Activated naive CD4-positive, alpha-beta T cell (primary cell): ENCODE measurements at places on chromosomes 6 and 20.
A peak's percentile ranks its signal among the peaks of the same experiment; 100 is the strongest.

DNA sequence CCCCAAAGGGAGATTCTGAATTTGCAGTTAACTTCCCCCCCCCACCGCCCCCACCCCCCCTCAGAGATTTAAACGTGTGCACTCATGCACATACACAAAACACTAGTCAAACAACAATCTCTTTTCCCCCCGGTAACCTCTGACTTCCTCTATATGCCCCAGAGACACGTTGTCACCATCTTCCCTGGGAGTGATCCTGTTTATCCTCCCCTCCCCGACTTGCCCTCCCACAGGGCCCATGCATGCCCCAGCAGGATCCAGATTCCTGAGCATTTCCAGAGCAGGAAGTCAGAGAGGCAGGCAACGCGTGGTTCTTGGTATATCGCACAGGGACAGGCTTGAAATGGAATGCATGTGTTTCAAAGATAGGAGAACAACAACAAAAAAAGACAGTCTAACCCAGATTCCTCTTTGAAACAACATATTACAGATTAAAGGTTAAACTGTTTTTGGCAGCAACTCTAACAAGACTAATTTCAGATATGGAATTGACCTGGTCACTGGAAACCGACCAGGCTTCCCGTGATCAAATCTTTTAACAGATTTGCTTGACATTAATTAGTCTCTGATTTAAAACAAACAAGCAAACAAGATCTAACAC is 1.3 kb downstream of the BLCAP start:
- no peak for DNase-seq

DNA sequence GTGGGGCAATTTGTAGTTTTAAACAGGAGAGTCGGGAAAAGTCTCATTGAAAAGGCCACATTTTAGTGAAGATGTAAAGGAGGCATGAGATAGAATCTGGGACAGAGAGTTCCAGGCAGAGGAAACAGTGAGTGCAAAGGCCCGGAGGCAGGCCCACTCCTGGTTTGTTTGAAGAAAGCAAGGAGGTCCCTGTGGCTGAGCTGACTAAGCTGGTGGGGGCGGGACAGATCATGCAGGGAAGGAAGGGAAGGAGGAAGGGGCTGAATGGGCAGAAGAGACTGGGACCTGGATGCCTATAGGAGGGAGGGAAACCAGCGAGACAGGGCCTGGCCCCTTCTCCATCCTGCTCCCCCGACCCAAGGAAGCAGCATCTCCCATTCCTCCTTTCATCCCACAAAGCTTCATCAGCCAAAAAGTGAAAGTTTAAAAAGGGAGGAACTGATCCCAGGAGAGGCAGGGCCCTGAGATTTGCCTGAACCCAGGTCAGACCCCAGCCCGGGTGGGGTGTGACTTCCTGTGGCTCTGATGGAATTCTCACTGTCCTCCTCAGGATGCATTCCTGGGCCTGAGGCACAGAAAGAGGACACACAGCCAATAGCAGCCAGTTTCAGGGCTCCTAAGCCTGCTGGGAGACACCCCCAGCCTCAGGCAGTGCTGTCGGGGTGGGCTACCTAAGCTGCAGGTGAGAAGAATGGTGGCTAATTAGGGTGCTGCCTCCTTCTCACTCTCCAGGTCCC is 54.2 kb upstream of the SIRPA start:
- DNase-seq: no peak

DNA sequence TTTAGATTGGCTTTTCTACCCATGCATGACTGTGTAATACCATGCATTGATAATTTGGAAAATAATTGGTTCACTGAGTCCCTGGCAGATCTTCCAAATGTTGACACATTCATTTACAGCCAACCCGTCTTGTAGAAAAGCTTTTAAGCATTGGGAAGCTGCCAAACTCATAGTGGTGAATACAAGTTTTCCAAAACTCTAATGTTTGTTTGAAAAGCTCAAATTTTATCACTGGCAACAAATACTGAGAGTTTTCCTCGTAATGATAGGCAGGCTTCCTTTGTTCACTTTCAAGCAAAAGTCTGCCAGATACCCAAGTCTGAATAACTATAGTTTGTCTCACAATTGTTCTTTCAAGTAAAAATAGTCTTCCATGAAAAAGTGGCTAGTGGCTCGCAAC is 143.0 kb downstream of the FIG4 start:
- DNase-seq: no peak

GRCh38 chr6:89281779-89282246 is 33.3 kb downstream of the GABRR2 start:
- DNase-seq: no peak

- DNase-seq: no peak
These were observed 78.5 kb upstream of the HDAC2 start for GRCh38 chr6:114049367-114049966.

- DNase-seq: no peak
These were observed 39.9 kb downstream of the TMEM242 start for GRCh38 chr6:157283330-157283898.

DNA sequence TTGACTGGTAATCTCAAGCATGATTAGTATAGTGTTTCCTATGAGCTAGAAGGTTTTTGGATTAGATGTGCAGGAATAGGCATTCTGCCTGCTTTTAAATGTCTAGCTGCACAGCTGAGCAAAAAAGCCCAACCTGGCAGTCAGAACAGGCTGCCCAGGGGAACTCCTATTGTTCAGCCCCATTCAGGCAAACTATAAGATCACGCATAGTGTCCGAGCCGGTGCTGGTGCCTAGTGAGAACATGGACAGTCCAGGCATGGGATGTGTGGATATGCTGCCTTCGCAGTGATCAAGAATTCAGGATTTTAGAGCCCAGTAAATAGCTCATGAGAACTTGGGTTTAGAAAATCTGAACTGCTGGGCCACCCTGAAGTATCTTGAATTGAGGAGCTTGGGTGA is 348.8 kb downstream of the UTRN start:
- DNase-seq: no peak

GRCh38 chr6:13457577-13457976 is 29.8 kb downstream of the GFOD1 start:
- no peak for DNase-seq

- no peak for DNase-seq
These were observed 152.1 kb upstream of the FLRT3 start for GRCh38 chr20:14489544-14489943.

GRCh38 chr6:37051138-37052026 is 45.9 kb downstream of the FGD2 start:
- peak; percentile 56 for DNase-seq

DNA sequence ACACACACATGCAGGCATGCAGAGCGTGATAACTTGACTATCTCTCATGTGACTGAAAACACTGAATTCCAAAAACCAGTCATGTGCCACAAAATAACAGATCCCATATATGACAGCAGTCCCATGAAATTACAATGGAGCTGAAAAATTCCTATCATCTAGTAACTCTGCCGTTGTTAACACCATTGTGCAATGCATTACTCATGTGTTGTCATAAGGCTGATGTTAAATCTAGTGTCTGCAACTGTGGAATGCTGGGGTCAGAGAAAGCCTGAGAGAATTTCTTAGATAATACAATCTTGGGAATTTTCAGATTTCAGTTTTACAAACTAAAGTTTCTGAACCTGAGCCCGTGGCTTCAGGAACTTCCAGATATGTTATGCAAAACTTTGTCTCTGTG is 70.2 kb downstream of the LYRM4 start:
- DNase-seq: no peak

DNA sequence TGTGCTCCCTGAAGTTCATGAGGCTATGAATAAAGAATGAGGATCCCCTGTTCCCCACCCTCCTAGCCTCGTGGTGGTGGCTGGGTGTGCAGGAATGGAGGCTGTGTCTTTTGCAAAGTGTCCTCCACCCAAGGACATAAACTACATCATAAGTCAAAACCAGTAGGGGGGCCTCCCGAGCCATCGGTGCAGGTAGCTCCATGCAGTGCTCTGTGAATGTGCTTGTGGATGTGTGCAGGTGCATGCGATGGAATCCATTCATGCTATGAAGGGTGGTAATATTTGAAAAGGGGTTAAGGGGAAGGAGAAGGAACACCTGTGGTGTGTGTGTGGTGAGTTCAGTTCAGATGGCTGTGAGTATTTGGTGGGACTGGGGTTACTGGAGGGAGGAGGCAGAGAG is 197.3 kb downstream of the NRN1 start:
- peak; percentile 8 for DNase-seq

DNA sequence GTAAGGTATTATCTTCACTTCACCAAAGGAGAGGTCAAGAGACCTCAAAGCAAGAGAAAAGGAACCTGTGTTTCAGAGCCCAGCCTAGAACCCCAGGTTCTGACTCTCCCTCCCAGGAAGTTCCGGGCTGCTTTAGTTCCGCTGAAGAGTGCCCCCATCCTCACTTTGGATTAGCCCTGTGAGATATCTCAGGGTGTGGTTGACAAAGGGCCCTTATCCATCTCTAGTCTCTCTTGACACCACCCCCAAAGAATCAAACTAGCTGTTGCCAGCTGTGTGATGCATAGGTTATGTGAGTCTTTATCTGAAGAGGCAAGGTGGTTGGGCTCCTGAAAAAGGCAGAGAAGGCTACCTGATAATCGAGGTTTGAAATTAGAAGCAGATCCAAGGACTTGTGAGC is 20.6 kb downstream of the BRPF3 start:
- no peak for DNase-seq
